ENCODE measurements at places on chromosomes 4 and X. TPM values are rescaled to one million over a fixed set of nuclear protein-coding genes. Genes with fewer than 3 reads are reported as not detected.

DNA sequence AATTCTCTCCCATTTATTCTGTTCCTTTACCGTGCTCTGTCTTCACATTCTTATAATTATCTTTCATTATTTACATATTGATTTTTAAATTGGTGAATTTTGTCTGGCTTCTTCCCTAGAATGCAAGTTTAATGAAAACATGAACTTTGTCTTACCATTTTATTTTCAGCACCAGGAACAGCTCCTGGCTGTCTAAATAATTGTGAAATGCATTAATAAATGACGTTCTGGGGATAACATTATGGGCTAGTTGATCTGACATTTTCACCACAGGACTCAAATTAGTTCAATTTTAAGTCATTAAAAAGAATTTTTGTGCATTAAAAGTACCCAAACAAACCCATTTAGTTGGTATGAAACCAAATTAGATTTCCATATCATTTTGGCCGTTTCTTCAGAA, 97.5 kb downstream of the KCTD8 start:
- DNase-seq: no peak

GRCh38 chr4:85459736-85460135, 15.2 kb upstream of the ARHGAP24 start:
- DNase-seq: no peak

Gene DCHS2
- not detected for polyA plus RNA-seq

- no peak for DNase-seq
These were observed 400.7 kb downstream of the DCAF12L2 start for GRCh38 chrX:125765347-125765746.

Gene NLGN4X
- 0.05 TPM for polyA plus RNA-seq

Gene SULT1B1
- polyA plus RNA-seq: 0.05 TPM

Gene RGN
- polyA plus RNA-seq: 7.4 TPM

- no peak for DNase-seq
These were observed 9.2 kb downstream of the MAP9 start for GRCh38 chr4:155367608-155368007.

- no peak for DNase-seq
These were observed 504.5 kb upstream of the FRG1 start for GRCh38 chr4:189436207-189436606.

DNA sequence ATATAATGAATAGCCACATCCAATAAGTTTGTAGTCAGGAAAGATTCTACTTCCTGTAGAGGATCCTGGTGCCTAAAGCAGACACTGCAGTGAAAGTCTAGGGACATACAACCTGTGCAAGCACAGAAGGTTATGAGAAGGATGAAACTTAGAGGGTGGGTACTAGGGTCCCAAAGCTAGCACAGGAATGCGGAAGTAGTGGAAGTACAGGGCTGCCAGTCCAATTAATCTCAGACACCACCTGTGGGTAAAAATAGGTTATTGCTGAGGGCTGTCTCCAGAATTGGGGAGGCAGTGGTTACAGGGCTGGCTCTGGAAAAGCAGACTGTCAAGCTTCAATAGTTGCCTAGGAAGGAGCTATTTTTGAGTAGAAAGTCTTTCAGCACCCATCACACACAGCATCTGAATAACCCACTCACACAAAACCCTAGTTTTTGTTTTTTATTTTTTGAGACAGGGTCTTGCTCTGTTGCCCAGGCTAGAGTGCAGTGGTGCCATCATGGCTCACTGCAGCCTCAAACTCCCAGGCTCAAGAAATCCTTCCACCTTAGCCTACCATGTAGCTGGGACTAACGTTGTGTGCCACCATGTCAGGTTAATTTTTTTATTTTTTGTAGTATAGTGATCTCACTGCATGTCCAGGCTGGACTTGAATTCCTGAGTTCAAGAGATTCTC, 50.8 kb upstream of the ELF2 start:
- no peak for DNase-seq

- DNase-seq: peak; percentile 58
These were observed 121.2 kb downstream of the AFAP1 start for GRCh38 chr4:7818399-7818911.

GRCh38 chrX:38233891-38234667, 13.4 kb upstream of the SRPX start:
- DNase-seq: peak; percentile 86

- no peak for DNase-seq
These were observed 47.4 kb downstream of the WWC2 start for GRCh38 chr4:183146478-183146877.

DNA sequence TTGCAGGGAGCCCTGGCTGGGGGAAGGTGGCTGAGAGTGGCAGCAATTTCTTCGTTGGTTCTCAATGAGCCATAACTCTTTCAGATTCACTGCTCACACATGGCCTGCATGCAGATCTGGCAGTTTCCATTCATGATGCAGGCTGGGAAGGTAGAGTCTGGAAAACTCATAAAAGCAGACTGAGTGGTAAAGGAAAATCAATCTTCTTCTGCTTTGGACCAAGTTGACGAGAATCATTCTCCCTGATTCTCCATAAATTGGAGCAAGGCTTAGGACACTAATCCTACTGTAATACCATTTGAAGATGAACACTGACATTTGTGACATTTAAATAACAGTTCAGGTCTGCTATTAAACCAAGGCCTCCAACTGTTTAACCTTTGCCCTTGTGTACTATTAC, 35.3 kb upstream of the HAND2 start:
- no peak for DNase-seq

DNA sequence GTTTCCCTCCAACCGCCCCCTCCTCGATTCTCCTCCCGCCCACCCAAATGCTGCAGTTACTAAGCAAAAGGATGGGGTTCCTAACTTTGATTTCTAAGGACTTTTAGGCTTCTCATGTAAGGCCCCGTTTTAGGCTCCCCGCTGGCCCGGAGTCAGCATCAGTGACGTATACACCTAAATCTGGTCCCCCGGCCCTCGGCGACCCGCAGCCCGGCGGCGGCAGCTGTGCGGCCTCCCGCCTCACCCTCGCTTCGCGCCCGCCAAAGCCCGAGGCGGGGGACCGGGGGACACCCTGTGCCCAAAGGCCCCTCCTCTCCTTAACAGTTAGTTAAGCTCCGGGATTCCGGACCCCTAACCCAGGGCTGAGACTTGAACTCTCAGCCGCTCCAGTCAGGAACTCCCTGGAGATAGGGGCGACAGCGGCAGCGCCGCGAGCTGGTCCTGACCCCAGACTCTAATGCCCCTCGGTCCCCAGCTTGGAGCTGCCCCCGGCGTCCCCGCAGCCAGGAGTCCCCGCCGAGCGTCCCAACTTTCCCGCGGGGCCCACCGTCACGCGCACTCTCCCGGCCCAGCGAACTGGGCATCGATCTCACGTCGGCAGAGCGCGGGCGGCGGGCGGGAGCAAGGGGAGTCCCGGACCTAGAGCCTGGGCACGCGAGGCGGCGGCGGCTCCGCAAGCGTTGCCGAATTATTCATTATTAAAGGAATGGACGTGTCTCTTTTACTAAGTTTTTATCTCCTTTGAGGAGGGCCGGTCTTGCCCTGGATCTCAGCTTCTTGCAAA, 1.5 kb upstream of the NR3C2 start:
- no peak for DNase-seq

DNA sequence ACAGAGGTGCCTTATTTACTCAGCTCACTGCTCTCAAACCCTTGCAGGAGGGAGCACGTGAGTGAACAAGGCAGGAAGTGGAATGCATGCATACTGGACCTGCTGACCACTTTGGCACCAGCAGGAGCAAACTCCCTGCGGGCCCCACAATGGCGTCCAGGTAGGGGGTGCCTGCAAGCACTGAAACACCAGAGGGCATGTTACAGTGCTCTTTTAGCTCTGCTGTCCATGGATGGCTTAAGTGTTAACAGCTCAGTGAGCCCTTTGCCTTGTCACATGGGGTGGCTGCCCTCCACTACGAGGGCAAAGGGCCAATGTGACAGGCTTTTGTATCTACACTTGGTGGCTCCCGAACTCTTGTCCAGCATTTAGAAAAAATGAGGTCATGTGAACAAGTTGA, 199.5 kb upstream of the UGT8 start:
- DNase-seq: no peak

Gene CXCL1
- polyA plus RNA-seq: 1.4 TPM

GRCh38 chr4:155681886-155682285, 15.2 kb downstream of the GUCY1A1 start:
- peak; percentile 7 for DNase-seq

Gene SORBS2
- polyA plus RNA-seq: 0.27 TPM

DNA sequence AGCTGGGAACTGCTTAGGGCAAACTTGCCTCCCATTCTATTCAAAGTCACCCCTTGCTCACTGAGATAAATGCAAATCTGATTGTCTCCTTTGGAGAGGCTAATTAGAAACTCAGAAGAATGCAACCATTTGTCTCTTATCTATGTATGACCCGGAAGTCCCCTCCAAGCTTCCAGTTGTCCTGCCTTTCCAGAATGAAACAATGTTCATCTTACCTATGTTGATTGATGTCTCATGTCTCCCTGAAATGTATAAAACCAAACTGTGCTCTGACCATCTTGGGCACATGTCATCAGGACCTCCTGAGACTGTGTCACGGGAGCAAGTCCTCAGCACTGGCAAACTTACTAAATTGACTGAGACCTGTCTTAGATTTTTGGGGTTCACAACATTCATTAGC, 37.1 kb upstream of the TMPRSS11E start:
- DNase-seq: no peak

DNA sequence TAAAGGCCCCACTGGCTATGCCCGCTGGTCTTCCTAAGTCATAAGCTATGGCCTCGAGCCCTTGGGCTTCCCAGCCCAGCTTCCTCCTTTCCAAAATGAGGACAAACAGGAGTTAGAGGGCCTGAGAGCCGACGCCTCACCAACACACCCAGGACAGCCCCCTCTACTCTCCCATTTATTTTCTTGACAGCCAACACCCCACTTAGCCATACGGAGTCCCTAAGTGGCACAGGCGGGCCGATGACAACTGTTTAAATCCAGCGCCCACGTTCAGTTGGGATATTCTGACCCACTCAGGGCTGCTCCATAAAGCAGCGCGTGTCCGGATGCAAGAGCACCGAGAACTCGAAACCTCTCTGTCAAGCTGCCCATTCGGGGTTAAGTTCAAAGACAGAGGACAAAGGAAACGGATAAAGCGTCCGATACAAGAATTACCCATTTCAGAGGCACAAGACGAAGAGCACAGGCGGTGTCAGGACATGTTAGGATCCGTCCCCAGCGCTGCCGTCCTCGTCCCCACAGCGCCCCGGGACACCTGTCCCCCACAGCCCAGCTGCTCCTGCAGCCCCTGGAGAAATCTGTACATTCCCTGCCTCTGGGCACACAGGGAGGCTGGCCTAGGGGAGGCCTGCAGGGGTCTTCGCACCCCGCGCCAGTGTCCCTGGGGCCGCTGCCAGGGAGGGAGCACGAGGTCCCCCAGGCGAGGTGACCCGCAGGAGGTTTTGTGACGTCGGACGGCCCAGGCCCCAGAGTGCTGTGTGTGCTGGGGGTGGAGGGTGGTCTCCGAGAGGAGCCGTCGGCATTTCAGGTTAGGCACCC, 1.2 kb downstream of the PRKX start:
- DNase-seq: peak; percentile 45

- no peak for DNase-seq
These were observed 83.8 kb upstream of the LCORL start for GRCh38 chr4:18105030-18106011.

DNA sequence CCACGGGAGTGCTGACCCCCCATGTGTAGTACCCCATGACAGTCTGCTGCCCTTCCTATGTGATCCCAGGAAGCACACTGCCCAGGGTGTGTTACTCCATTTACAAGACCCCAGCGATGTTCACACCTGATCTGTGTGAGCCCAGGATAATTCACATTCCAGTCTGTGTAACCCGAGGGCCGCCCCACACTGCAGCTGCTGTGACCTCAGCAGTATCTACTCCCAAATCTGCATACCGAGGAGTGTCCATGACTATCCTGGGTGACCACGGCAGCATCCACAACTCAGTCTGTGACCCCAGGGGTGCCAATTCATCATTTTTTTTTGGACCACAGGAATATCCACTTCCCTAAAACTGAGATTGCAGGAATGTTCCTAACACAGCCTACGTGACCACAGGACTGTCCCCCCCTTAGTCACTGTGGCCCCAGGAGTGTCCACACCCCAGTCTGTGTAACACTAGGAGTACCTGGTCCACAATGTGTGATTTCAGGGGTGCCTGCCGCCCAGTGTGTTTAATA, 7.8 kb upstream of the GLOD5 start:
- DNase-seq: no peak

- DNase-seq: no peak
These were observed 13.2 kb downstream of the ELF2 start for GRCh38 chr4:139163806-139164206.

DNA sequence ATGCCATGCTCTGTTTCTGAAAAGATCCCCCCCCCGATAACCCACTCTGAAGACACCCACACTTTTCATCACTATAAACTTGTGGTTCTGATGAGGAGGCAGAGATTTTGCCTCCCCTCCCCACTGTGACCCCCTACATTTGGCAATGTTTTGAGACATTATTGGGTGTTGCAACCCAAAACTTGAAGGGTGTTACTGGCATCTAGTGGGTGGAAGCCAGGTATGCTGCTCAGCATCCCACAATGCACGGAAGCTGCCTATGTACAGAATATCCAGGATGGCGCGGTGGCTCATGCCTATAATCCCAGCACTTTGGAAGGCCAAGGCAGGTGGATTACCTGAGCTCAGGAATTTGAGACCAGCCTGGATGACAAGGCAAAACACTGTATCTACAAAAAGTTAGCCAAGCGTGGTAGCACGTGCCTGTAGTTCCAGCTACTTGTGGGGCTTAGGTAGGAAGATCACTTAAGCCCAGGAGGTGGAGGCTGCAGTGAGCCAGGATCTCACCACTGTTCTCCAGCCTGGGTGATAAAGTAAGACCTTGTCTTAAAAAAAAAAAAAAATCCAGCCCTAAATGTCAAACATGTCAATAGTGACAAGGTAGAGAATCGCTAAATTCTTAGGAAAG, 87.3 kb downstream of the SCD5 start:
- no peak for DNase-seq

Gene AKAP4
- polyA plus RNA-seq: not detected

- DNase-seq: no peak
These were observed 78.2 kb upstream of the QRFPR start for GRCh38 chr4:121459026-121459425.

Gene TRPC5OS
- polyA plus RNA-seq: 0.02 TPM

Gene RAB41
- polyA plus RNA-seq: not detected

GRCh38 chrX:13414006-13414647, 94.3 kb upstream of the ATXN3L start:
- DNase-seq: no peak

Gene UXT
- 114 TPM for polyA plus RNA-seq

Gene TASL
- polyA plus RNA-seq: not detected

- DNase-seq: no peak
These were observed 3.2 kb upstream of the AREG start for GRCh38 chr4:74441744-74442143.

DNA sequence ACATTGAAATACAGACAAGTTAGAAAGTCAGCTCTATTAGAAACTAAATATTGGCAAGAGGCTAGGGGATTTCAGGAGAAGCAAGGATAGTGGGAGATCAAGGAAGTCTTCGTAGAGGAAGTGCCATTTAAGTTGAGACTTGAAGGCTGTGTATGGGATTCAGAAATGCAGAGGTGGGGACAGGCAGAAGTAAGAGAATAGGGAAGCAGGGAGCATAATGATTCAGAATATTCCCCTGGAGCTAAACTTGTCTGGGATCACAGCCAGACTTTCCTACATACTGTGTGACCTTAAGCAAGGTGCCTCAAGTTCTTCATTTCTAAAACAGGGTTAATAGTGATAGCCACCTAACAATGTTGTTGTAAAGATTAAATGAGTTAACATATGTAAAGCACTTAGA, 108.8 kb downstream of the DDIT4L start:
- DNase-seq: no peak
